ENCODE measurements at places on chromosomes 5 and 9.

DNA sequence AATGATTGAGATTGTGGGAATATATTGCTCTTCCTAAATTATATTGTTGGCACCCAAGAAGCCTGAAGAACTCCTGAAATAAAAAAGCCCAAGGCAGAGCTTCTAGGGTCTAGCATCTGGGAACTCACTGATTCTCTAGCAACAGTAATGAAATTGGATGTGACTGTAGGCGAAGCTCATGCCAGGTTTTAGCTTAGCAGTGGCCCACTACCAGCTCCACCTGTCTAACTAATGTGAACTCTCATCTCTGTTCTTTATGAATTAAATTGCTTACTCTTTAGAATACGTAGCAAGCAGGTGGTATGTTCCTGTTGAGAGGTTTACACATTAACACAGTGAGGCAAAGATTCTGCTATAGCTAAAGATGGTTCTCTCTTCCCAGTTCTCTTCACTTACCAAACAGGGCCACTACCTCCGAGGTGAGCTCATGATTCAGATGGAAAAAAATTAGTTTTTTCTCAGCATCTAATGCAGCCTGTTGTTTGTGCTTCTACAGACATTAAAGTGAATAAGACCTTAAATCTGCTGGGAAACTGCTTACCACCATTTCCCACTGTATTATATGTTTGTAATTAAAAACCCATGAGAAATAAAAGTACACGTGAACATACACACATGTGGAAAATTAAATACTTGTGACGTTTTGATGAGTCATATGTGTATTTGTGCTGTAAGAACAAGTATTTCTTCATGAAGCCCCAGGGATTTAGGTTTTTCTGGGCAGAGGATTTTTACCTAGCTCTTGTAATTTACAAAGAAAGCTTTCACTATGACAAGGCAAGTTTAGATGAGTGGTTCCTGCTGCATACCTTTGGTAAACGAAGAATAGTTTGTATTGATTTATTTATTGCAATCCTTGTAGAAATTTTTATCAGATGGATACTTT lies 360.1 kb downstream of the KDM4C start:
- no peak for DNase-seq

DNA sequence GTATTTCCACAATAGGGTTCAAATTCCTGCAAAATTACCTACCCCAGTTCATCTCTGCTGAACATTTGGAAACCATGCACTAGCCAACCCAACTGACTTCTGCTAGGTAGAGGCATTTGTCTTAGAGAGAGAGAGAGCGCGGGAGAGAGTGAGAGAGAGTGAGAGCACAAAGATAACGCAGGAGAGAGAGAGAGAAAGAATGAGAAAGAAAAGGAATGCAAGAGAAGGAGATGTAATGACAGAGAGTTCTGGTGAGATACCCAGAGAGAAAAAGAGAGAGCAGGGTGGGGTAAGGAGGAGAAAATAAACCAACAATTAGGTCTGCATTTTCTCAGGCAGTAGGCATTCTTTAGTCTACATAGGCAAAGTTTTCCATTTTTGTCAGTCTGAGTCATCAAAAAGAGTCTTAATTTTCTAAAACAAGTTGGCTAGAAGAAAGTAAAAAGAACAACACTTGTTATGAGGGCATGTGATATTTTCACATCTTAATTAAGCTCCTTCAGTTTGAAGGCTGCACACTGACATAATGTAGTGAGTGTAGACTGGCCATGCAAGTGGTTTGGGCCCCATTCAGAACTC lies 98.2 kb downstream of the MAP1B start:
- no peak for DNase-seq

- no peak for DNase-seq
Measured at GRCh38 chr9:113267911-113268566, 7.3 kb downstream of the CDC26 start.

GRCh38 chr5:15722305-15722704 lies 222.3 kb downstream of the FBXL7 start:
- DNase-seq, result no peak

- DNase-seq, result no peak
Measured at GRCh38 chr5:158514319-158514985, 585.3 kb downstream of the EBF1 start.

GRCh38 chr9:133696071-133696472 lies 42.1 kb downstream of the SARDH start:
- no peak for DNase-seq

- no peak for DNase-seq
Measured at GRCh38 chr5:154477382-154478223, 424 bp downstream of the HAND1 start.

DNA sequence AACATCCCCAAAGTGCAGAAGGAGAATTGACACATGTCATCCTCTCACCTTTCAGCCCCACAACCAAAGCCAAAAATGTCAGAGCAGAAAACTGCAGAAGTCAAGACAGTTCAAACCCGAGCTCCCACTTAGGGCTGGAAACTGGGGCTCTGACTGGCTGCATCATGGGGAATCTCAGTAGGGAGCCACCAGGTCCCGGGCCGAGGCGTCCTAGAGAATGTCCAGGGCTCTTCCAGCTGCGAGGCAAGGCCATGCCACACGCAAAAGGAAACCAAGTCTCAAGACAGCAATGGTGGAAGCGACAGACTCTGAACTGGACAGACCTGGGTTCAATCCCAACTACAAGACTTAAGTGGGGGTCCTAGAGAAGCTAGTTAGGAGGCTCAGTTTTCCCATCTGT lies 13.8 kb downstream of the SH3PXD2B start:
- DNase-seq, result no peak

GRCh38 chr9:132937463-132937901 lies 6.9 kb downstream of the TSC1 start:
- no peak for DNase-seq

DNA sequence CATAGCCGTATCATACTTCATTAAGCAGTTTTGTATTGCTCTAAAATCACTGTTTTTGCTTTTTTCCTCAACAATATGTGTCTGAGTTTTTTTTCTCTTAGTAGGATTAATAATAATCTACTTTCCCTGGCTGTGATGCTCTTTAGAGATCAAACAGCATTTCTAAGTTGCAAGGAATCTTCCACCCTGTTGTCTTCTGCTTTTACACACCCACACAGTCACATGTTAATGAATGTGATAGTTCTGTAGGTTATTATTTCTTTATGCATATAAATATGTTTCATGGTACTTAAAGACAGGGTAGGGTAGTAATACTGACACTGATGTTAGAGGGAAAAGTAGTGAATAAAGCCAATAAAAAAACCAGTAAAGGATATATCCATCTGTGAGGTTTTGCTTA lies 29.3 kb downstream of the SLC44A1 start:
- no peak for DNase-seq

DNA sequence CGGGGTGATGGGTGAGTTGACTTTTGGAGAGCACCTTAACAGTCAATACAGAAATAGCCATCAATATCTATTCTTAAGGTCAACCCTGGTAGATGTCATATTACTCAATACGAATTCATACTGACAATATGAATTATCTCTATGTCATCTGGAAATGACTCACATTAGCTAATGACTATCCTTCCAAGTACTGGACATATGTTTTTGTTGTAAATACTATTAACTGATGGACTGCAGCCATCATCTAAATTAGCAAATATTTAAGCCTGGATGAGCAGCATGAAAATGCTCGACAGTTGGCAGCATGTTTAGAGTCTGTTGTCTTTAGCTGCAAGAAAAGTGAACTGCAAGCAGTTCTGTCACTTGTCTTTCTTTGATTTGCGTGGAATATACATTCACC lies 19.6 kb upstream of the ISOC1 start:
- DNase-seq, result no peak

DNA sequence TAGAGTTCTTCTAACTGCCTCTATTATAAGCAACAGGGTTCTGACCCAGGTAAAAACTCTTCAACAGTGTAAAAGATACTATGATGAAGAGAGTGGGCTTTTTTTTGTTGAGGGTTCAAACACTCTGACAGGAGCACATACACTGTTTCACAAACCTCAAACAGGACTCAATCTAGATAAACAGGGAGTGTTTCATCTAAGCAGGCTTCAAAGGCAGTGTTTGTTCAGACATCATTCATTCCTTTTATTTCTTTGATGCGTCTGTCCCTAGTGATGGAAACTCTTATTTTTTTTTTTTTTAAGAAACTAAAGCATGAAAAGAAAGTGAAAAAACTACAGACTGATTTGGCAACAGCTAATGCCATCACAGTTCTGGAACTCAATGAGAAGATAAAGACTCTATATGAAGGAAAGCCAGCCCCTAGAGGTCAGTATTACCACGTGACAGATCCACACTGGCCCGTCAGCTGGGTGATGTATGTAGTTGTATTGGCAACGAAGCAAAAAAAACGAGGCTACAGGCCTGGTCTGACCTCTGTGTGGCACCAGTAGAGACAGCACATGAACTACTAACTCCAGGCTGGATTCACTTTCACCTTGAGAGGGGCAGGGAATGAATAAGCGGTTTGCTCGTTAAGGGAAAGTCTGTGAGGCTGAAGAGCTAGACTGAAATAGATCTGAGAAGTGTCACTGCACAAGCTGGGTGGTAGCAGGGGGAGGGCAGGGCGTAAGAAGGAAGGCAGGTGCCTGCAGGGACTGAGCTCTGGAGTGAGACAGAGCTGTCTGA lies 172.2 kb downstream of the CCDC192 start:
- no peak for DNase-seq

GRCh38 chr9:23537192-23538066 lies 288.6 kb downstream of the ELAVL2 start:
- DNase-seq, result no peak

- no peak for DNase-seq
Measured at GRCh38 chr5:53038196-53038847, 49.2 kb downstream of the ITGA2 start.

GRCh38 chr9:122016309-122016708 lies 76.8 kb downstream of the TTLL11 start:
- DNase-seq, result no peak

- no peak for DNase-seq
Measured at GRCh38 chr9:114898741-114899140, 31.6 kb downstream of the TNFSF8 start.

GRCh38 chr9:127529671-127530070 lies 78.4 kb downstream of the LRSAM1 start:
- DNase-seq, result no peak

DNA sequence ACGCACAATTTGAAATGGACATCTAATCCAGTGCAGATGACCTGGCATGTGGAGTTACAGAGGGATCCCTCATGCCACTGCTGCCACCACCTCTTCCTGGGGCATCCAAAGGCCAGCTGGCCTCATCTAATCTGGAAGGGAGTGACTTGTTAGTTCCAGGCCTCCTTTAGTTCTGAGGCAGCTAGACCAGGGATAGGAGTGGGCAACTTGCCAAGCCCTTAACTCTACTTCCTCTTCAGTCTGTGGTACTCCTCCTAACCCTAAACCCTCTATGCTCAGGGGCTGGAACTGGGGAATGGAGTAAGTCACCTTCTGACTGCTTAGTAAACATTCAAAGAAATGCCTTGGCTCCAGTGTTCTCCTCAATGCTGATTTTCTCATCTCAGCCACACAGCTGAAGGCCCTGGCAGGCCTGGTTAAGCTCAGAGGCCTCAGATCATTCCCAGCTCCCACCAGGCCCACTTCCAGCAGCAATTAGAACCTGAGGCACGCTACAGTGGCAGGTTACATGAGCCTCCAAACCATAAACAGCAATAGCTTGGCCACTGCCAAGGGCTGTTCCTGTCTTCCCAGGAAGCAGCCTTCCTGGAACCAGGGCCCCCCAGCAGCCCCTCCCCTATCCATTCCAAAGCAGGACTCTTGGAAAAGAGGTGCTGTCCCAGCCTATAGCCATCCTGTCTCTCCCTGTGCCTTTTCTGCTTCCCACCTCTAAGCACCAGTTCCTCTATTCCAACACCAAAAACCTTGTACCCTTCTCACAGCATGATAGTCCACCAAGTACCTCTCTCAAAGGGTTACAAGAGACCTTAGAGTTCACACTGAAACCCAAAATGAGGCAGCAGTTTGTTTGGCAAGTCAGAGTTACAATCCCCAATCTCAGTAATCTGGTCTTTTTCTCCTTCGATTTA lies 2.0 kb downstream of the EIF4EBP3 start:
- no peak for DNase-seq

DNA sequence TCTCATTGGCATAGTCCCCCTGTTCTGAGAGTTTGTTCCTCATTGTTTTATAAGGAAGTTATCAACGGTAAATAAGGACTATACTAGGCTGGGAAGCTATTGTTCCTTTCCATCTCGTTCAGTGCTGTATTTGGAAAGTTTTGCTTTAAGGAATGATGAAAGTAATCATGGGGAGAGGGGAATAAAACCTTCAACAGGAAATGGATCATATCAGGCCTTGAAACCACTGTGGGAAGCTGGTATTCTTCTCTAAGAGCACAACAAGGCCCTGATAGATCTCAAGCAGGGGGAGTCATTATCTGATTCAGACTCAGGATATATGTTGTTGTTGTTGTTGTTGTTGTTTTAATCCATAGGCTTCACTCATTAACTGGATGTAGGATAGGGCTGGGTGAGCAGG lies 474.5 kb downstream of the ENC1 start:
- DNase-seq, result no peak
